ENCODE measurements at places on chromosomes 4 and X. TPM values are rescaled to one million over a fixed set of nuclear protein-coding genes. Genes with fewer than 3 reads are reported as not detected.

DNA sequence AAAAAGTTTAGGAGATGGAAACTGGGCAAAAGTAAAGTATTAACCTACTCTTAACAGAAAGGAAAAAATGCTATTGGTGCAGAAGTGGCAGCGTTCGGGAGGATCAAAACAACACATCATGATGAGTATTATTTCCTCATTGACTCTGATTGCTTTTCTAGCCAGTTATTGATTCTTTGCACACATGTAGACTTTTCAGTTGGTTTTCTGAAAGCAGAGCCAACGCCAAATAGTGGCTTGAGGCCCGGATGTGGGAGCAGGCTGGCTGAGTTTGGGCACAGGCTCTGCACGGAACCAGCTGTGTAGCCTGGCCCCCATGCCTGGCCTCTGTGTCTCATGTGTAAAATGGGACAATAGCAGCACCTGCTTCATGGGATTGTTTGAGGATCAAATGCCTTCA, 21.8 kb downstream of the STOX2 start:
- DNase-seq, result no peak

DNA sequence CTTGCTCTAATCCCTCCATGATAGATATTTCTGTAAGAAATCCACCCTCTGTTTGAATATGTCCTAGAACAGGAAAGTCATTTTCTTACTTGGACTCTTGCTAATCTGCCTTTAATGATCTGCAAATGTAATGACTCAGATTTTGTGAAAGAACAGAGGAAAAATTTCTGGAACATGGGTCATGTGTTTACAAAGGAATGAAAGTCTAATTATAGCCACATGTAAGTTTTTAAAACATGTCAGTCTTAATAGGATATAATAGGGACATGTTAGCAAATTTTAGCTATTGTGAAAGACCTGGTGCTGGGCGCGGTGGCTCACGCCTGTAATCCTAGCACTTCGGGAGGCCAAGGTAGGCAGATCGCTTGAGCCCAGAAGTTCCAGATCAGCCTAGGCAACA, 47.6 kb downstream of the GRK4 start:
- DNase-seq, result no peak

GRCh38 chr4:180665481-180665880, 1577.7 kb upstream of the TENM3 start:
- DNase-seq, result no peak

The BANK1 gene
- not detected for total RNA-seq

- no peak for DNase-seq
Measured at GRCh38 chrX:13298836-13299235, 21.0 kb downstream of the ATXN3L start.

DNA sequence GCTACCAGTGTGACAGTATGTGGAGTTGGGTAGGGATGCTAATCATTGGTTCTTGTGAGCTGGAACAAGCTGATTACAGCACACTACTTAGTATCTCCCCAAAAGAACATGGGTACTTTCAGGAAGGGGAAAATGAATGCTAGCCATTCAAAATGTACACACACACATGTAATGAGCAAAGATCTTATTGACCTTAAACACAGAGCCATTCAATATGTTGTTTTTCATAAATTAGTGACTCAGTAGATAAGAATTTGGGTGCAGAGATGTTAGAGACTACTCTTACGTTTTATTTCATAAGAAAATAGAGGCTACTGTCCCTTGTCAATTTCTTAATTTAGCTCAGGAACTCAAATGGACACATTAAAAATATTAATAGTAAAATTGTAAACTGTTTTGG, 509.5 kb upstream of the ATOH1 start:
- no peak for DNase-seq

The MTMR8 gene
- 7.6 TPM for total RNA-seq

- DNase-seq, result no peak
Measured at GRCh38 chr4:186999686-187000085, 276.0 kb upstream of the FAT1 start.

DNA sequence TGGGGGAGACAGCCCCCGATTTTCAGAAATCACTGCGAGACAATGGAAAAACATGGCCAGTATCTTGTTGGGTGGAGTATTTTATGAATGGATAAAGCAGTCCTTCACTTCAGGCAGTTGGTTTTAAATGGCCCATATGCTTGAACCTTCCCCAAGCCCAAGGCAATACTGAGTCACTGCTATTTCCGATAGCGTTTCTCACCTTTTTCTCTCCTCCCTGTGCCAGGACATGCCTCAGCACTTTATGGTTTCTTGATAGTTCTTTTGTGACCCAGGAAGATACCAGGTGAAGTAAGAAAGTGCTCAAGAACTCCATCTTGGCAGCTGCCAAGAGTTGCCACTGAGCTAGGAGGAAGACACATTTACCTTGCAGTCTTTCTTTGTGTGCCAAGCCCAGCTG, 26.8 kb upstream of the ESX1 start:
- DNase-seq, result no peak

The APELA gene
- not detected for total RNA-seq

- no peak for DNase-seq
Measured at GRCh38 chrX:134158821-134159512, 78.0 kb upstream of the CCDC160 start.

The PNMA3 gene
- 14.3 TPM for total RNA-seq

- DNase-seq, result no peak
Measured at GRCh38 chrX:152480269-152481212, 29.4 kb upstream of the GABRA3 start.

GRCh38 chr4:77564231-77564630, 41.4 kb upstream of the CXCL13 start:
- no peak for DNase-seq

The AGTR2 gene
- total RNA-seq, result not detected

- no peak for DNase-seq
Measured at GRCh38 chrX:40612511-40612910, 10.7 kb upstream of the MPC1L start.

GRCh38 chr4:7813674-7814073, 126.0 kb downstream of the AFAP1 start:
- DNase-seq, result no peak

The AREG gene
- total RNA-seq, result 0.52 TPM

- DNase-seq, result no peak
Measured at GRCh38 chrX:7085879-7086278, 61.6 kb upstream of the STS start.

DNA sequence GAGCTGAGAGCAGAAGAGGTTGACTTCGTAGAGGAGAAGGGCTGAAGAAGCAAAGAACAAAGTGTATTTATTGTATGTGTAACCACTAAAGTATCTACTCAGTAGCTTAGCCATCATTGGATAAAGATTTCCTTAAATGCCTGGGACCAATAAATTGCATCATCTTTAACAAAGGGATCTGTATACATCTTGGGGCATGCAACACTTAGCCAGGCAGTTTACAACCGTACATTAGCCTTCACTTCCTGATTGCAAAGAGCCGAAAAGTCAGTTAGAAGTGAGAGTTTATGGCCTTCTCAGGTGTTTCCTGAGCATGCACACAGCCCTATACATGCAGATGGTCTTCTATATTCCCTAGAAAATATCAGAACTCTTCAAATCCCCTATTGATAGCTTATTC, 68.0 kb upstream of the MAGED1 start:
- DNase-seq, result no peak

The XAGE2 gene
- not detected for total RNA-seq

GRCh38 chr4:153564630-153565525, 98.7 kb downstream of the TMEM131L start:
- DNase-seq, result no peak

The ARMCX6 gene
- 40.5 TPM for total RNA-seq

- DNase-seq, result no peak
Measured at GRCh38 chr4:2136726-2137125, 77.6 kb downstream of the NAT8L start.

DNA sequence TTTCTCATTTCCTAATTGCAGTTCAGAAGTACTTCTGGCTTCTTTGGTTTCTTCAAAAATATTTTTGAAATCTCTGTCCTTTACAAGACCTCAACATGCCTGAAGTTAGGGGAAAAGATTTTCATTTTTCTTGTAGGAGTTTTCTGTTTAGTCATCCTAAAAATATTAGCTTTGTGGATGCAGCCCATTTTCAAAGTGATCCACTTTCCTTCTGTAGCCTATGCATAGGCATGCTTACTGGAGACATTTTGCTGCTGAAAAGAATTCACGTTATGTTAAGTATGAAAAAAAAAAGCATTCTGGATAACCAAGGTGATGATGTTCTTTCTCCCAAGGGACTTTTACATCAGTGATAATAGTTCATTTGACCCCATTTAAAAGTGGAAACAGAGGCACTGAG, 245.6 kb downstream of the THOC2 start:
- no peak for DNase-seq

GRCh38 chrX:130393451-130394074, 8.1 kb upstream of the GPR119 start:
- DNase-seq, result no peak

DNA sequence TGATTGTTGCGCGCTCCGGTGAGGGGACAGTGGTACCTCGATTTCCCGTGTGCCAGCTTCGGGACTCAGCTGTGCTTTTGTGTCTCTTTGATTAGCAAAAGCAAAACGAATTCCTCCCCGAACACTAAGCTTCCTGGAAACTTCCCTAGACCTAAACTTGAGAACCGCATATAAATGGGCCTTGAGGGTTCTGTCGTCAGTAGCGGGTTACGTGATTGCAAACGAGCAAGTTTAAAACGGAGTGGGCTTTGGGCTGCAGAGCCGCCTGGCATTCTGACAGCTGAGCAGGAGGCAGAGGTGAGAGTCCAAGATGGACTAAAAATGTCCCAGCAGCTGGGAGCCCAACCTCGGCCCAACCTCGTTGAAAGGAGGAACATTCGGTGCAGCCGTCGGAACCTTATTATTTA, 1.2 kb upstream of the TAPT1 start:
- DNase-seq, result peak; percentile 35

- DNase-seq, result no peak
Measured at GRCh38 chr4:159337041-159337440, 234.2 kb downstream of the RAPGEF2 start.

DNA sequence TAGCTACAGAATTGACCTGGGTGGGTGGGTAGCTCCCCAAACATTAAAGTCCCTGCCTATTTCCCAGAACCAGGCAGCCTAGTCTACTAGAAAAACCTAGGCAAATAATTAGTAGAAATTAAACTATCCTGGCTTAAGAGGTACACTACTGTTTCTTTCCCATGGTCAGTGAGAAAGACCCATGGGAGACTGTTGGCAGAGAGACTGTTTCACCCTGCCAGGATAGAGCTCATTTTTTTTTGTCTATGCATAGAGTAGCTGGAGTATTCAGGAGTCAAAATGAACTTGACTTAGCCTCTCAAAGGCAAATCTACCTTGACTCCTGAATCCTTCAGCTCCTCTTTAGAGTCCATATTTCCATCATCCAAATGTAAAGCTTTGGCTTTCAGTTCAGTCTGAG, 107.0 kb upstream of the AR start:
- no peak for DNase-seq

DNA sequence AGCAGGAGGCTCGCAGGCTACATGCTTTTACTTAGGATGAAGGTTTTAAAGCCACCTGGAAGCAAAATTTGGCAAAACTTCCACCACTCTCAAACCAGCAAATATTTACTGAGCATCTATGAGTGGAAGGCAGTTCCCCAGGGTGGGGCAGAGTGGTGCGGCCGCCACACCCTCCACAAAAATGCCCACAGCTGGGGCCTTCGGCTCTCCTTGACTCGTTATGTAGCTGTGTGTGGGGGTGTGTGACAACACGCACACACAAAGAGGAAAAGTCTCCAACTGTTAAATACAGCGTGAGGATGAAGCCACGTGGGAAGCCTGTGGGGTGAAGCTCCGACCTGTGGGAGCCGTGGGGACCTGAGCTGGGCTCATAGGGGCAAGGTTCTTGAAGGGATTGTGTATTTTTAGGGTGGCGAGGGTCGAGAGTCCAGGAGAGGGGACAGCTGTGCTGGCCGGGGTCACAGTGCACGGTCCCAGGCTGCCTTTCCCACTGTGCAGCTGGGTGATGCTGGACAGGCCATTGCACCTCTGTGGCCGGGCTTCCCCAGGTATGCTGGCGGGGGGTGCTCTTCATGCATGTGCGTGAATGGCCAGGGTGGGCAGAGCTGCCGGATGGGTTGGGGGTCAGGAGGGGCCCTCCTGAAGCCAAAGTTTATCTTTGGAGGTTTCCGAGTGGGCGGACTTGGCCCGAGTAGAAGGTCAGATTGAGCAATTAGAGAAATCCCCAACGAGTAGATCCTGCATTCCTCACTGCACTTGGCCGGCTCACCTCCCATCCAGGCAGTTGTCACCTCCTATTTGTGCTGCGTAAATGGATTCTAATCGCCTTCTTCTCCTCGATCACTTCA, 25.4 kb downstream of the SORCS2 start:
- DNase-seq, result no peak

GRCh38 chrX:78527263-78527662, 131.9 kb downstream of the RTL3 start:
- no peak for DNase-seq

GRCh38 chr4:136106753-136107152, 1425.5 kb downstream of the PCDH18 start:
- DNase-seq, result no peak

The AMBN gene
- not detected for total RNA-seq

DNA sequence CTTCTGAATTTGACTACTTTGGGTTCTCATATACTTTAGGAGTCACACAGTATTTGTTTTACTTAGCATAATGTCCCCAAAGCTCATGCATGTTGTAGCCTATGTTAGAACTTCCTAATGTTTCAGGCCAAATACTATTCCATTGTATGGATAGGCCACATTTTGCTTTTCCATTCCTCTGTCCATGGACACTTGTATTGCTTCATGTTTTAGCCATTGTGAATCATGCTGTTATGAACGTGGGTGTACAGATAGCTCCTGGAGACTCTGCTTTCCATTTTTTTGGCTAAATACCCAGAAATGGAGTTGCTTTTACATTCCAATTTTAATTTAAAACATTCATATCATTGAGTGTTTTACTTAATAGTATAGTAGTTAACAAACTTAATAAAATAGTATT, 54.5 kb downstream of the HTT start:
- DNase-seq, result no peak

- no peak for DNase-seq
Measured at GRCh38 chrX:132958091-132958703, at the start of gene HS6ST2. Gene HS6ST2, minus strand, starts transcription at chrX:132958629.

The MID1IP1 gene
- 64.5 TPM for total RNA-seq

- no peak for DNase-seq
Measured at GRCh38 chr4:111016416-111016815, 393.5 kb upstream of the PITX2 start.

The SLC10A3 gene
- total RNA-seq, result 22.5 TPM

GRCh38 chr4:33961761-33962160, 2282.6 kb downstream of the ARAP2 start:
- no peak for DNase-seq

GRCh38 chrX:13774696-13775095, 40.1 kb downstream of the OFD1 start:
- DNase-seq, result no peak

Data from CD4-positive, alpha-beta memory T cell (primary cell).